ENCODE measurements at places on chromosomes 5 and 9.

DNA sequence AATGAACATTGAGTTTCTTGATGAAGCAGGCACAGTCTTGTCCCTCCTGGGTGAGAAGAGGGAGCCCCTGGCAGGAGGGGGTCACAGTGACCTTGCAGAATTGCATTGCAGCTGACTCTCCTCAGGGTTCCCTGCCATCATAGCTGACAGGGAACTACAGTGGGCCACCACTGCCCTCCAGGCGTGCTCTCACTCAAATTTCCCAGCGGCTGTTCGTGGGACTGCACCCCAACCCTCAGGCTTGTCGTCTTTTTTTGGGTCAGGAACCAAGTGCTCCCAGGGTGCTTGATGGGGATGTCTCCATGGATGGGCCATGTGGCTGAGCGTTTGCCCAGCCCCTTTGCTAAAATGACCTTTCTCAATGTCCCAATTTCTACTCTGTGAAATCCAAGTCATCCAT lies 215.8 kb downstream of the MELK start:
- DNase-seq: no peak

DNA sequence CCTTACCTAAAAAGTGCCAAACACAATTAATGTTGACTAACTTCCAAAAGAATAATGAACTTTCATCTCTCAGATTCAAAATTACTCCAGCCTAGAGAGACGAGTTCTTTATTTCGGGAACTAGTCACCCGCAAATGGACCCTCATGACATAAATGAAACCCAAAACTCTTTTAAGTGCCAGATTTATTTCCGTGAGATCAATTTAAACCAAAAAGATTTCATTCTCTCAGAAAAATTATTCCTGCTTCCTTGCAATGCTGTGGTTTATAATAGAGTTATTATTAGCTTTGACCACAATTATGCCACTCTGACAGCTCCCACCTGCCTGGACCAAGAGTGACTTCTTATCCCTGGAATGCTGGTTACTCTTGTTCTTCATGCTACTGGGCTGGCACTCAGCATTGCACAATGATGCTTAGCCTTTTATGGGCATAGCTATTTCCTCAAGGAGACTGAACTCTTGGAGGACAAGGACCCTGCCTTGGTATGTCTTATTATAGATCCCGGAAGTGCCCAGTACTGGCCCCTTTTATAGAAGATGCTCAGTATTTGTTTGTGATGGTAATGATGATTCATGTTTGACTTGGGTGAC lies 183.5 kb downstream of the SNX18 start:
- no peak for DNase-seq

DNA sequence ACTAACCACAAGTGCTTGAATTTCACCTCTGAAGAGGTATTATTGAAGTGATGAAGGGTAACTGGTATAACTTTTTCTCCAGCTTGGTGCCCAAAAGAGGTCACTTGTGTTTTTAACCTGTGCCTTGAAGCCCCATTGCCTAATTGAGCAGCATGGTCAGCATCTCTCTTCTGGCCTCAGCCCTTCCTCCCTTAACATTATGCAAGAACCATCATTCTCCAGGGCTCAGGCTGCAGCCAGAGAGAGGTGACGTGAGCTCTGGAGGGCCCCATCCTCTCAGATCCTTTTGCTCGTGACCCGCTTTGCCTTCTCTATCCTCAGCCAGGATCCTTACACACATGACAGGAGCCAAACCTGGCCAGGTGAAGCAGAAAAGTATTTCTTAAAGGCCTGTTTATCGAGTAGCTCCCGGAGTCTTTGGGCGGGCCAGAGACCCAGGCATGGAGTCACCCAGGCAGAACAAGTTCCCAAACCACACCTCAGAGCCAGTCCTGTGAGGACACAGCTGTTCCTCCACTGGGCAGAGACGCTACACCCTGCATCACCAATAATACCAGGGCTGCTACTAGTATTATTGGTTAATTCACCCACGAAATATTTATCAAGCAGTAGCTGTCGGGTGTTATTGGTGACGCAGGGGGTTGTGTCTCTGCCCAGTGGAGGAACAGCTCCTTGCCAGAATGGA lies 29.6 kb upstream of the BOD1 start:
- DNase-seq: no peak

GRCh38 chr9:130390390-130390789 lies 54.4 kb upstream of the ASS1 start:
- no peak for DNase-seq

DNA sequence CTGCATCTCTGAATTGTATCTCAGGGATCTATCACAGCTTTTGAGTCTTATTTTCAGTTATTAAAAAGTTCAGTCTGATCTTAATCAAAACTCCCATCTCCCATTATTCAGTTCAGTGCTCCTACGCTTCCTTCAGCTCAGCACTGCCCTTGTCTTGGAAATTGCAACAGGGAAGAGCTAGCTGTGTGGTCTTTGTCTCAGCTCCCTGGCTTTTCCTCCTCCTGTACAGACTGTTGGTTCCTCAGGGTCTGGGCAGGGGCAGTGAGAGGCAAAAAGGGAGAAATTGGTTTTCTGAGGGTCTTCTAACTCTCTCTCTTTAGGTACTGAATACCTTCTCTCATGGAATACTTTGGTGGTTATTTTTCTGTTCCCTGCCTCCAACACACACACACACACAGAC lies 48.2 kb downstream of the PDE8B start:
- DNase-seq: no peak

- DNase-seq: no peak
Measured at GRCh38 chr9:92723801-92724323, 40.8 kb downstream of the BICD2 start.

DNA sequence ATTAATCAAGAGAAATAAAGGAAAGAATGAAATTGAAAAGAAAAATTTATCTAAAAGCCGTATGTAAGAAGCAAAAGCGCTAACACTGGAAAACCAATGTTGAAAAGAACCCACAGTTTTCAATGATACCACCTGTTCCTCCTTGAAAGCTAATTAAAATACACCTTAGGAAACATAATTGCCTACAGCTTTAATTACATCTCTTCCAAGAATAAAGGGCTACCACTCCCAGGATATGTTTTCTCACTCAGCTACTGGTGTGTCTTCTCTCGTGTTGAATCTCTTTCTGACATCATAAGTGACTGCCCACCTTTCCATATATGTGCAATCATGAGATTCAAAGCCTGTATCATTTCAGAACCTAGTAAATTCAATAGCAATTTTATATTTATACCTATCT lies 880.6 kb upstream of the DMAC1 start:
- no peak for DNase-seq

DNA sequence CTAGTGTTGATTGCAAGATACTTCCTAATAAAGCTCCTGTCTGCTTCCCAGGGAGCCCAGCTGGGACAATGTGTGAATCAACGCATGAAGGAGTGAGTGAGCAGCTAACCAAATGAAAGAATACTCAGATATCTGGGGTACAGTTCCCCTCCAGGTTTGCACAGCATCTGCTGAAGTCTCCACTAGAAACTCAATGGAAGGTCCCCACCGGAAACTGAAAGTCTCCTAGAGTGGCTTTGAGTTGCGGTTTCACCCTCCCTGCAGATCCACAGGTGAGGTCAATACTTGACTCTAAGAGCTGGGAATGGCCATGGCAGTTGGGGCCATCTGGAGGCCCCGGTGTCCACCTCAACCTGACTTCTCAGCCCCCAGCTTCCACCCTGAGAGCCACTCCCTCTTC lies 198.2 kb upstream of the MSX2 start:
- no peak for DNase-seq

- DNase-seq: no peak
Measured at GRCh38 chr5:87393331-87393730, 19.4 kb downstream of the CCNH start.

GRCh38 chr9:124562328-124562727 lies 55.1 kb upstream of the NR5A1 start:
- DNase-seq: no peak

DNA sequence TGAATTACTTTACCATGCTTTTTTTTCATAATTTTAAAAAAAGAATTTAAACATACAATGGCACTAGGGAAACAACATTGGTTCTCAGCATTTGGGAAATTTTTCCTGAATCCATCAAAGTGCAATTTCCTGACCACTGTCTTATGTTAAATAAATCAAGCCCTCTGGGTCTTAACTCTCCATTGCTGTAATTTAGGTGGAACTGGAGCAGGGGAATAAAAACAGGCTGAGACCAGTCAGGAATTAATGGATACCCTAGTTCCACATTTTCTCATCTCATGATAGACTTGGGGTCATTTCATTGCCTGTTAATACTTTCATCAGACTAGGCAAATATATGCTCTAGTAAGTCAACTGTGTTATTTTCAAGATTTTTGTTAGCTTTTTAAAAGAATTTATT lies 103.1 kb downstream of the FBN2 start:
- no peak for DNase-seq

DNA sequence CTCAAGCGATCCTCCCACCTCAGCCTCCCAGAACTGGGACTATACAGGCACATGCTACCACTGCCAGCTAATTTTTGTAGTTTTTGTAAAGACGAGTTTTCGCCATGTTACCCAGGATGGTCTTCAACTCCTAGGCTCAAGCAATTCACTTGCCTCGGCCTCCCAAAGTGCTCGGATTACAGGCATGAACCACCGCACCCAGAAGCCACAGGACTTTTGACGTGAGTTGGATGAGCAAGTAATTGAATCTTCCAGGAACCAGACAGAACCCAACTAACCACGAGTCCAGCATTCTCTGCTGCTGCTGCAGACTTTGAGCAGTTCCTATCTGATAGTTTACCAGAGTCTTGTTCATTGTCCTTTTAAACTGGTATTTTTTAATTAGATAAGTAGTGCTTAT lies 9.6 kb upstream of the ATP6V0E1 start:
- DNase-seq: no peak

DNA sequence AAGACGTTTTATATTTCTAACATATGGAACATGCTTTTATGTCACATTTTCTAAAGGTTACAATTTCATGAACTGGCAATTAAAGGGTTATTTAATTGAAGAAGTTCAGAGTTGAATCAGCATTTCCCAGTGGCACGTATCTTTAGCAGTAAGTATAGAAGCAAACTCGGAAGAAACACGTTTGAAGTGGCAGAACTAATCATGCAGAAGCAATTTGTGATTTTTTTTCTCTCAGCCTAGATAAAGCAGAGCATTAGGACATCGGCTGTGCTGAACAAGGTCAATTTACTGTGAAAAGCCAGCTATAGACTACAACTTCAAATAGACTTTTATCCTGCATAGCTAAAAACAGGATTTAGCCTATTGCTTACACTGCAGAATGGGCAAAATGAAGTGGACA lies 104.7 kb downstream of the ISL1 start:
- no peak for DNase-seq

- DNase-seq: no peak
Measured at GRCh38 chr5:154575546-154576428, 97.8 kb upstream of the HAND1 start.

DNA sequence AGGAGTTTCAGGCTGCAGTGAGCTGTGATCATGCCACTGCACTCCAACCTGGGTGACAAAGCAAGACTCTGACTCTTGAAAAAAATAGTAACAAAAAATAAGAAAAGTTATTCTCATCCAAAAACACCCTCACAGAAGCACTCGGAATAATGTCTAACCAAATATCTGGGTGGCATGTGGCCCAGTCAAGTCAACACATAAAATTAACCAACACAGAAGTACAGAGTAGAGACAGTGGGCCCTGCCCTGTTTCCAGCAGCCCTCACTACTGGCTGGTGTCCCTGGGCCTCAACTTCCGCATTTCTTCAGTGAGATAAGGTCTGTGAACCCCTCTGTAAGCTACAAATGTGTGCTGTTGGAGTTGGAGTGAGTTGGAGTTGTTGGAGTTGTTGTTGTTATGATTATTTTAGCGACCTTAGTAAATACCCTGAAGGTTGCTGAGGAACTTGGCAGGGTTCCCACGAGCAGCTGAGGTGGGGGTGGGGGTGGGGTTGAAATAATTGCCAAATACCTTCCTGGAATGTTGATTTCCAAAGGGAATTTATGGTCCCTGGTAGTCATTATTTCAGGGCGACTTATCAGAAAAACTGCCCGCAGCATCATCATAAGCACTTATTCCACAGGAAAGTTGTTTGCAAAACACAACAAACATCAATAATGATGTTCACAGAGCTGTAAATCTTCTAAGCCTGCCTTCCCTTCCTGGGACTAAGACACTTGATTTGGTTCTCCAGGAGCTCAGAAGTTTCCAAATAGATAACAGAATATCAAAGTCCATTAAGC lies 30.2 kb downstream of the C5orf15 start:
- DNase-seq: no peak

DNA sequence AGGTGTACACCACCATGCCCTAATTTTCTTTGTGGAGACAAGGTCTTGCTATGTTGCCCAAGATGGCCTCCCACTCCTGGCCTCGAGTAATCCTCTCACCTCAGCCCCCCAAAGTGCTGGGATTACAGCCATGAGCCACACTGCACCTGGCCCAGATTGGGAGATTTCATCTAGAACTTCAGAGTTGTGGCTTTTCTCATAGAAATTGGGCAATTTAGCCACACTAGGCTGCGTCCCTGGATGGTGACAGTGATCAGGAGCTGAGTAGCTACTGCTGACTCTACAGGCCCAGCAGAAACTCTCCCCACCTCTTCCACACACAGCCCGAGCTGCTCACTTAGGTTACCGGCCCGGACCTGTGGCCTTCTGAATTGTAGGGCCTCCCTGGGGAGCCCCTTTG lies 7.7 kb downstream of the PFN3 start:
- DNase-seq: no peak

- no peak for DNase-seq
Measured at GRCh38 chr5:111997711-111998110, 240.7 kb upstream of the NREP start.

DNA sequence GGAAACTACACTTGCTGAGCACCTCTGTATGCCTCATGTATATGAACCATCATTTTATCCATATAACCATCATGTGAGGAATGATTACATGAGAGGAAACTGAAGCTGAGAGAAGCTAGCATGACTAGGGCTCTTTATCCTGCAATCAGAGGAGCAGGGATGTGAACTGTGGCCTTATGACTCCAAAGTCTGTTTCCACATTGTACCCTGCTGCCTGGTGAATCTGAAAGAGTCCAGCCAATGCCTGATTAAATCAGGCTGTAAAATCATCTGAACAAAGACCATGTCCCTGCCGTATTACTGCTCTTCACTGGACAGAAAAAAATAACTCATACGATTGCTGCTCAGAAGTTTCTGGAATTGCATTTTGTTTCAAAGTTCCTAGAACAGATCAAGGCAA lies 67.0 kb downstream of the LPAR1 start:
- DNase-seq: no peak

GRCh38 chr9:27755846-27756245 lies 182.6 kb upstream of the C9orf72 start:
- no peak for DNase-seq

All from NCI-H510A treated with DMSO at 0.1 percent for 48 hours (cell line).